ELR (cell line): ENCODE measurements at places on chromosomes 1 and 21.

- peak; percentile 49 for DNase-seq
Measured at GRCh38 chr1:114131526-114132220, 22.0 kb downstream of the SYT6 start.

DNA sequence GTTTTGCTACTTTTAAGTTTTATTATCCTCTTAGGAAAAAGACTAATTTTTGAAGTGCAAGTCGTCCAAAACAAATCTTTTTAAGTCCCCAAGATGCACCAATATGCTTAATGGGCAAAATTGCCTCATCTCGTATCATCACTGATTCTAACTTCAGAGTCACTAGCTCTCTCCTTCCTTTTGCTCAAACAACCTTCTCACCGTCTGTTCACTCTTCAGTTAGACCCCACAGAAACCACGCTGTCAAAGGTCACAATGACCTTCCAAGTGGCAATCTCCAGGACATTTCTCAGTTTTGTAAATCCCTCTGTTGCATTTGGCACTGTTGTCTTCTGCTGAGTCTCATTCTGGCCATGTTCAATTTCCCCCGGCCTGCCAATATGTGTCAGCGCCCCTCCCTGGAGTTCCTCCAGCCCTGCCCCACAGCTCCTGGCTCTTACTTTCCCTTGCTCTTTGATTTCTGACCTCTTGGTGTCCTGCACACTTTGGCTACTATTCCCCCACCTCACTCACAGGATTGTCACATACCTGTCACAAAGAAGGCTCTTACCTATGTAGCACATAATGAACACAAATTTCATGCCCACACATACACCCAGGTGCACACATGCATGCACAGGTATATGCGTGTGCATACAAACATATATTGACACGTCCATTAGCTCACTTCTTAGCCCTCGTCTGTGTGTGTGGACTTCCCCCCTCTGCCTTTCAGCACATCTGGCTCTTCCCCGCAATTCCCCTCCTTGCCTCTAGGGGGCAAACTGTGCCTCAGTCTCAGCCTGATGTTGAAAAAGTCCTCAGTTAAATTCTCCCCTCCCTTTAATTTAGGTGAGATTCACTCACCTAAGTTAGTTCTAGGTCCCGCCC is 354.0 kb upstream of the DUSP10 start:
- peak; percentile 48 for DNase-seq

DNA sequence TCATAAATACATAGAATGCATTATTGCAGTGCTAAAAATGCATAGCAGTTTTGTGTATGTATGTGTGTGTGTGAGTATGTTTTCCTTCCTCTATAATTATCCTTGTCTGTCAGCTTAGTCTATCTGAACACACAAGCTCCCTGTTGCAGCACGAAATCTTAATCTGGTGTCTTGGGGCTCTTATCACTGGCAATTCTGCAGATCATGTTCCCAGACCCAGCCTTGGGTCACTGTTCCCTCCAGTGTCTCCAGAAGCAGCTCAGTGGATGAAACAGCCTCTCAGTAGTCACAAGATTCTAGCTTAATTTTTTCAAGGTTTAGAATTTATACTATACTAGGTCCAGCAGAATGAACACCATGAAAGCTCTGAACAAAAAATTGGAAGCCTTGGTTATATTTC is 777.9 kb downstream of the MRPL39 start:
- no peak for DNase-seq

GRCh38 chr1:230948301-230948700 is 30.4 kb downstream of the TTC13 start:
- DNase-seq: no peak

DNA sequence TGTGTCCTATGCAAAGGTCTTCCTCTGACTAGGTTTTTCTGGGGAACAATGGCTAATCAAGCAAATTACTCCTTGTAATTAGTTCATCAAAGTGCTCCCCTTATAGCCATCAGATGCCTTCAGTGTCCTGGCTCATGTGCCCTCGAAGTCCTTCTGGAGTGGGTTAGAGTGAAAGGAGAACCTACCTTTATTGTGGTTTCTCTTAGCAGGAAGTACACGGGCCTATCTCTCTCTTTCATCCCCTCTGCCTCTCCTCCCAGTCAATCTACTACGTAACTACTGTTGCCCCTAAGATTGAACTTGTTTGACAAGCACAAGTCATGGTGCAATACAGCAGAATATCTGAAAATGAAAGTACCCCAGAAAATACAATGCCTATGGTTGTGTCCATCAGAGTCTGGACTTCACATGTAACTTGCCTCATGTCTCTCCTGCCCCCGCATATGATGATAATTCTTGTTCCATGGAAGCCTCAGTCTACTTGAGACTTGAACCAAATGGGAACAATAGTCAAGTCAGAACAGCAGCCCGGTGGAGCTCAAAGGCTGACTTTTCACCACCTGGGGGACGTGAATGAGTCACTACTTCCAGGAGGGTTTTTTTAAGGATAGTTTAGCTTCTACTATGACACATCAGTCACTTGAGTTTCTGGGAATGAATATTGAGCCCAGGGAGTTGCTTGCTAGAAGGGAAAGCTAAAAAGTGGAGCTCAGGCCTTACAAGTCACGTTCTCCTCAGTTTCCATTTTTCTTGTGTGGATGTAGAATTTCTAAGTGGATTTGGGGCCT is 243.6 kb downstream of the TNR start:
- no peak for DNase-seq

DNA sequence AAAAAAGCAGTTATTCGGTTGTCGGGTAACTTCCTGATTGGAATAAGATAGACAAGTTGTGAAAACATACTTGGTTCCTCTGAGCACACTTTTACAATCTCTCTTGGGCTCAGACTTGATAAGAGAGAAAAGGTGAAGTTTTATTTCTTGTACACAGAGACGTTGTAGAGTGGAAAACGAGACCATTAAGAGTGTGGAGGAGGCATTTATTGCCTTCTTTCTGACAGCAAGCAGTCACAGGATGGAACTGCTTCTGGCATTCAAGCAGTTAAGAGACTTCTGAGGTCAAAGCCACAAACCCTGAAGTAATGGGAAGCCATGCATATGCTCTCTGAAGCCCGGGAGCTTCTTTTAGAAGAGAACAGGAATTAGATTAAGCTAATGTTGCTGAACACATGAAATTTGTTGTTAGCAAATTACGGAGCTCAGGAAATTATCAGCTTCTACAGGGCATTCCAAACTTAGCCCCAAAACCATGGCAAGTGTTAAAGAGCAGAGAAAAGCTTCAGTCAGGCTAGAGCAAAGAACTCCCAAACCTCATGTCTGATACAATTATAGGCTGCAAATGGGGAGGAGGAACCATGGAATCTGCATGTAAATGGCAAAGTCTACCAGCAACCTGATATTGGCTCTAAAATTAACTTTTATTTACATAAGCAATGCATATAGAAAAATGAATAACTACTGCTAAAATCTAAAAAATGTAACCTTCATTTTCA is 26.0 kb downstream of the S1PR1 start:
- DNase-seq: no peak

DNA sequence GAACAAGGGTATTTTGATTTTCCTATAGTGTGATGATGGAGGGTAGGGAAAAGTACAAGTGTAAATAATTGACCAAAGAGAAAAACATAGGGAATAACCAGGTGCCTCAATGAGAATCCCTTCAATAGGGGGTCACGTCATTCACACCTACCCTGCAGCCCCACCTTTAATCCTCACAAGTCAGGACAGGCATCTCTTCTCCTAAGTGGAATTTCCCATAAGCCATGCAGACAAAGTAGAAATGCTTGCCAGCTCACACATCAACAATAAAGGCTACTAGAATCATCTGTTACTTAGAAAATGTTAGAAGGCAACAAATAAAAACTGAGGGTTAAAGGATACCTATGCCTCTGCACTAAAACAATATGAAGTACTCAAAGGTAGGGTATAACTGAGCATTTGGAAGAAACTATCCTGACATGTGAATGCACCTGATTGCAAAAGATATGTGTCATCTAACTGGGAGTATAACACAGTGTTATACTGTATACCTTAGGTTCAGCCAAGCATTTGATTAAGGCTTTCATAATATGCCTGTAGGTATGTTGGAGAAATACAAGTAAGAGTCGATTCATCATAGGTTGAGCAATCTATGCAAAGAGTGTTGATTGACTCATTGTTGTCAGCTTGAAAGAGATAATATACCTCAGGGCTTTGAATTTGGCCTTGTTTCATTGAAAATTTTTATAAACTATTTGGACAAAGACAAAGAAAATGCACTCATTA is 32.4 kb upstream of the ATP1A1 start:
- peak; percentile 29 for DNase-seq
